ENCODE measurements at places on chromosomes 11 and 22.

DNA sequence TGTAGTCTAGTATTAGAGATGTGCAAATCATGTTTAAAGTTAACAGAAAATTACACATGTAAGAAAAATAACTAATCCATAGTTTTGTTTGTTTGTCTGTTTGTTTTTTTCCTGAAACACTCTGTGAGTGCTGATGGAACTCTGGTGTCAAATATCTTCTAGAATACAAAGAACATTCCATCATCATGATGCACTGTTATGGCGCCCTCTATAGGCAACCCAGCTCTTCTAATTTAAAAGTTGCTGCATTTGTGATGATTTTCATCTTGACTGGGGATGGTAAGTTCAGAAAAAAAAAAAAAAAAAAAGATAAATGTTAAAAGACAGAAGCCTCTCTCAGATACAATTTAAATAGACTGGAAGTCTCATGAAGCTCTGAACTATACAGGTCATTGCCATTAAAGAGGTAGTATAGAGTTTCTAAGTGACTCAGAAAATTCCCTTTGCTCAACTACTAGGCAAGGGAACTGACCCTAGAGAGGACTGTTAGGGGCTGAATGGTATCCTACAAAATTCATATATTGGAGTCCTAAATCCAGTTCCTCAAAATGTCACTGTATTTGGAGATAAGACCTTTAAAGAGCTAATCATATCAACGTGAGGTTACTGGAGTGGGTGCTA is 597.2 kb upstream of the ANO3 start:
- no peak overlapping the region for H3K27ac ChIP-seq
- H3K4me1 ChIP-seq = no peaks in the 10 kb centered on the region

GRCh38 chr22:42389143-42389542 is 43.1 kb downstream of the NFAM1 start:
- no peaks in the 10 kb centered on the region for H3K27me3 ChIP-seq
- no peak overlapping the region for H3K4me3 ChIP-seq
- no peak overlapping the region for H3K27ac ChIP-seq
- no peaks in the 10 kb centered on the region for H3K4me1 ChIP-seq
- no peak for DNase-seq

GRCh38 chr11:1047595-1048156 is 11.2 kb upstream of the MUC6 start:
- no peaks in the 10 kb centered on the region for H3K27me3 ChIP-seq
- no peak overlapping the region for H3K27ac ChIP-seq
- H3K4me1 ChIP-seq = no peaks in the 10 kb centered on the region
- DNase-seq = no peak
- no peak overlapping the region for H3K4me3 ChIP-seq

GRCh38 chr11:2360081-2360642 is 16.9 kb upstream of the CD81 start:
- no peak overlapping the region for H3K4me3 ChIP-seq
- no peak overlapping the region for H3K27ac ChIP-seq
- H3K27me3 ChIP-seq = no peaks in the 10 kb centered on the region
- no peak for DNase-seq
- no peaks in the 10 kb centered on the region for H3K4me1 ChIP-seq
- H3K36me3 ChIP-seq = no peaks in the 10 kb centered on the region

- H3K27me3 ChIP-seq = no peaks in the 10 kb centered on the region
- DNase-seq = no peak
- H3K27ac ChIP-seq = peak overlapping the region; percentile 6
- peaks cover 17% of the 10 kb centered on the region for H3K36me3 ChIP-seq
- H3K4me3 ChIP-seq = no peak overlapping the region
Measured at GRCh38 chr22:25120761-25121212, 78.9 kb upstream of the CRYBB3 start.

Data from tibial artery (tissue), 4 donors.